Camera-type eye (tissue), 1 donor: ENCODE measurements at places on chromosomes 1 and 21. TPM values are rescaled to one million over a fixed set of nuclear protein-coding genes. Genes with fewer than 3 reads are reported as not detected.

PFKFB2 gene
- total RNA-seq: 10.4 TPM

SHISAL2A gene
- total RNA-seq: 0.38 TPM

THEM5 gene
- not detected for total RNA-seq

PYHIN1 gene
- total RNA-seq: not detected

BATF3 gene
- total RNA-seq: 1.1 TPM

PLOD1 gene
- 129 TPM for total RNA-seq

HSD3B1 gene
- total RNA-seq: not detected

CELA2B gene
- not detected for total RNA-seq

FAM131C gene
- total RNA-seq: 4.0 TPM

HNRNPCL1 gene
- not detected for total RNA-seq

TFAP2E gene
- 5.5 TPM for total RNA-seq

SDE2 gene
- 43.3 TPM for total RNA-seq

NOS1AP gene
- total RNA-seq: 7.9 TPM

TMEM81 gene
- total RNA-seq: 2.9 TPM

USH2A gene
- total RNA-seq: 48.3 TPM

MARCKSL1 gene
- total RNA-seq: 159 TPM
